Upper lobe of left lung (tissue), 6 donors: ENCODE measurements at places on chromosomes 5 and 9. TPM values are rescaled to one million over a fixed set of nuclear protein-coding genes. Genes with fewer than 3 reads are reported as not detected.
A peak's percentile ranks its signal among the peaks of the same experiment; 100 is the strongest.

GRCh38 chr9:121861501-121862180 lies 210.2 kb downstream of the DAB2IP start:
- DNase-seq = no peak

- no peak for DNase-seq
Observed at GRCh38 chr9:128251732-128252100, 24.1 kb downstream of the GOLGA2 start.

DNA sequence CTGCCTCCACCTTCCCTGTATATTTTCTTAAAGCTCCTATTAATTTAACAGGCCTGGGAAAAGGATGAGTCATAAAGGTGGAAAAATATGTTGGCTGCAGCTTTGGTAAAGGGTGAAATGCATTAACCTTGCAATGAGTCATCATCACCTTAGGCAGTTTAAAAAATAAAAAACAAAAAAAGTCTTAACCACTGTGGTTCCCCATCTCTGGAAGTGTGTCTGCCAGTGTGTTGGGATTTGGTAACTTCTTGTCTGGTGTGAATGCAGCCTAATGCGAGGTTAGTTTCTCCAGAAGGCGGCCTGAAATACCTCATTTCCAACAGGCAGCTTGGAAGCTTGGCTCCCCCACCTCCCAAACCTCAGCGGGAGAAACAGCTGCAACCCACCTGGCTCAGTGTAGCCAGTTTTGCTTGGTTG lies 265.3 kb upstream of the GAS1 start:
- no peak for DNase-seq

DNA sequence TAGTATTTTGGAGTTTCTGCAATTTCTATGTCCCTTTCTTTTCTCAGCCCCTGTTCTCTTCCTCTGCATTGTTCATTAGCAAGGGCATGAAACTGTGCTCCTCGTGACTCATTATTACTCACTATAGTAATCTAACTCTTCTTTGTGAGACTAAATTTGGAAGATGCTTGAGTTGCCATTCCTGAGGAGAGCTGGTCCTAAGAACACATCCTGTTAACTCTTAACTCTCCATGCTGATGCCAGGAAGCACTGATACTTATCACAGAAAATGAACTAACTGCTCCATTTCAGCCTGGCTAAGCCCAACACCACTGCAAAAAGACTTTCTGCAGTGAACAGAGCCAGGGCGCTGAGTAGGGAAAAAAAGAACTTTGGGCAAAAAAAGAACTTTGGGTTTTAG lies 10.6 kb upstream of the CSNK1A1 start:
- no peak for DNase-seq

- DNase-seq = no peak
Observed at GRCh38 chr9:112552229-112553056, 65.8 kb downstream of the KIAA1958 start.

DNA sequence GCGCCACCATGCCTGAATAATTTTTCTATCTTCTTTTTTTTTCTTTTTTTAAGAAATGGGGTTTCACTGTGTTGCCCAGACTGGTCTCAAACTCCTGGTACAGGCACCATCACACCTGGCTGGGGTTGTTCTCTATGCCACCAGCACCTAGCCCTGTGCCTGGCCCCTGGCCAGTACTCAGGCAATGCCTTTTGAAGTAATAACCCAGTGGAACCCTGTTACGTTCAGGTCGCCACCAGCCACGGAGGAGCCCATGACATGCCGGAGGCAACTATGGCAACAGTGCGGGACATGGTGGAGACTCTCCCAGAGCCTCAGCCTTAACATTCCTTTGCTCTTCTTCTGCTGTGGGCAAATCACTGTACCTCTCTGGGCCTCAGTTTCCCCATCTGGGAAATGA lies 14.1 kb downstream of the COL15A1 start:
- no peak for DNase-seq

DNA sequence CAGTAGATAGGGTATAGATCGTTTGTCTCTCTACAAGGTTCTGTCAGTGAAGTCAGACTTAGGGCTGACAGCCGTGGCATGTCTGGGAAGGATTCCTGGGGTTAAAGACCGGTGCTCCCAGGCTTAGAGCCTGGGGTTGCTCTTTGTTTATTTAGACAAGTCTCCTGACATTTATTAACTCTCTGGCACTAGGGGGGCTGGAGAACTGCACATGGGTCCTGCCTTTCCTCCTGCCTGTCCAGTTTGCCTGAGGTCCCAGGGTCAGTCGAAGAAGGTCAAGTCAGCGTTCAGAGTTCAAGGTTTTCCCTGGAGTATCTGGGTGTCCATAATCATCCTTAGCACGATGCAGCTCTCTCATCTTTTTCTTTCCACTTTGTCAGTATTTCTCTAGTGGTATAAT lies 5.6 kb downstream of the EGFLAM start:
- DNase-seq = no peak

GRCh38 chr5:127723571-127723970 lies 20.4 kb downstream of the CCDC192 start:
- no peak for DNase-seq

DNA sequence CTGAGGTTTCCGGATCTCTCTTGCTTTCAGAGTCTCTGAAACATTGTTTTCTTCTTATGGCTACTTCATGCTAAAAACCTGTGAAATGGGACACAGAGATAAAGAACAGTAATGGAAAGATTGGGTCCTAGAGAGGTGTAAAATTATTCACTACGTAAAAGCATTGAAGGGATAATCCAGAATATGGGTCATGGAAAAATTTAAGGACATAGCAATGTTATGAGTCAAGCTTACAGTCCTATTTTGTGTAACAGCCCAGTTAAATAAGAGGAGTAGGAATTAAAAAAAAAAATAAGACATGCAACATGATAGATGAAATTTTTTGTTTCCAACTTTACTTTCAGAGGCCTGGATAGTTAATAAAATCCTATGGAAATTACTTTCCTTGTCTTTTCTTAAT lies 61.9 kb upstream of the ELL2 start:
- DNase-seq = no peak

GRCh38 chr9:117375956-117376355 lies 38.9 kb downstream of the ASTN2 start:
- no peak for DNase-seq

DNA sequence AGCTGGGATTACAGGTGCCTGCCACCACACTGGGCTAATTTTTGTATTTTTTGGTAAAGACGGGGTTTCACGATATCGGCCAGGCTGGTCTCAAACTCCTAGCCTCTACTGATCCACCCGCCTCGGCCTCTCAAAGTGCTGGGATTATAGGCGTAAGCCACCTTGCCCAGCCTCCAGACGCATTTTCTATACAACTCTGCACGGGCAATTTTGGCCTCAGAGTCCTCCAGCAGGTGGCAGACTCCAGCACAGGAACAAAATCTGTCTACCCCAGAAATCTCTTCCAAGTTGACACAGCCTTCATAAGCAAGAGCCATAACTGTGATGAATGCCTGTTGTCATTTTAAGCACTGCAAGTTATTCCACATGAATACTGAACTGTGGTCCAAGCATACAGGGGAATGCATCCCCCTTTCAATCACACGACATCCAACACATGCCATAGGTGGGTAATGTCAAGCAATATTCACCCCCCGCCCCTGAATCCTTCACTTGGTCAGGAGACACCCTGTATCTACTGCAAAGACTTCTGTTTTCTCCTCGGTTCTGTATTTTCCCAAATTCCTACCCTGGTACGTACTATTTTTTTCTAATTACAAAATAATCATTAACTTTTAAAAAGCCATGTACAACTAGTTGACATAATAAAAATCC lies 50.8 kb downstream of the ALDH7A1 start:
- DNase-seq = no peak

- DNase-seq = peak; percentile 8
Observed at GRCh38 chr9:36827593-36827992, 206.5 kb downstream of the PAX5 start.

DNA sequence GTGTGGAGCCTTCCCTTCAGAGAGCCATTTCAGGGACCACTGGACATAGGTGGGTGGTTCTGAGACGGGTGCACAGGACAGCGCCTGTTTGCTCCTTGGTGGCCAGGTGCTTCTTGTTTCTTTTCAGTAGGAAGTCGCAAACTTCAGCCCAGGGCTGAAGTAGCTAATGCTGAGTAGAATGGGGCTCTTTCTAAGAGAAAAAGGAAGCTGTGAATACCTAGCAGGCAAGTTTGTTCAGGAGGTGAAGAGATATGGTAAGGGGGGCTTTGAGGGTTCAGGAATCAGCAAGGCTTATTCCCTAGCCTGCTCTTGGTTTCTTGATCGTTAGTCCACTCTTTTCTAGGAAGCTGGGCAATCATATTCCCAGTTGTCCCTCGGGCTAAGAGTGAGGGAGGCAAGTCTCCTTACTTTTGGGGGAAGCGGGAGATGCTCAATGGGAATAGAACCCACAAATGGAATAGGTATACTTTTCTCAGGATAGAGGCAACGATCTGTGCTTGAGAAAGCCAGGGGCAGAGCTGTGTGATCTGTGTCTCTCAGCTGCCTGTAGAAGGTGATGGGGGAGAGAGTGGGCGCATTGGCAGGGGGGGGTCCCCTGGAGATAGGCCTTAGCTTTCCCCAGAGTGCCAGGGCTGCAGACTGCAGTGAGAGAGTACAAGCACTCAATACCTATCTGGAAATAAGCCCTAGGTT lies 1.9 kb upstream of the PURA start:
- no peak for DNase-seq

The CD72 gene
- total RNA-seq = 18.0 TPM

The RNF183 gene
- total RNA-seq = 0.39 TPM

The TNC gene
- total RNA-seq = 46.3 TPM
